ENCODE measurements at places on chromosomes 2 and 18.

DNA sequence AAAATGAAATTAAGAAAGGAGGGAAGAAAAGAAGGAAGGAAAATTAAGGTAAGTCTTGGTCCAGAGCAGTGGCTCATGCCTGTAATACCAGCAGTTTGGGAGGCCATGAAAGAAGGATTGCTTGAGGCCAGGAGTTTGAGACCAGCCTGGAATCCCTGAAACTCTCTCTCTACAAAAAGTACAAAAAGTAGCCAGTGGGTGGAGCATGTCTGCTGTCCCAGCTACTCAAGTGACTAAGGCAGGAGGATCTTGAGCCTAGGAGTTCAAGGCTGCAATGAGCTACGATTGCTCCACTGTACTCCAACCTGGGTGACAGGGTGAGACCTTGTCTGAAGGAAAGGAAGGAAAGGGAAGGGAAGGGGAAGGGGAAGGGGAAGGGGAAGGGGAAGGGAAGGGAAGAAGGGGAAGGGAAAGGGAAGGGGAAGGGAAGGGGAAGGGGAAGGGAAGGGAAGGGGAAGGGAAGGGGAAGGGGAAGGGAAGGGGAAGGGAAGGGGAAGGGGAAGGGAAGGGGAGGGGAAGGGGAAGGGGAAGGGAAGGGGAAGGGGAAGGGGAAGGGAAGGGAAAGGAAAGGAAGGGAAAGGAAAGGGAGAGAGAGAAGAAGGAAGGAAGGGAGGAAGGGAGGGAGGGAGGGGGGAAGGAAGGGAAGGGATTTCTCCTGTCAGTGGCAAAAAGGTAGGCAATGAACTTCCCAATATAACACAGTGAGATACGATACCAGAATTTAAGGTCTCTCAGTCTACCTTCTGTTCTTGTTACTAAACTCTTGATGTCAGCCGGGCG is 412.8 kb downstream of the CMPK2 start:
- DNase-seq, result no peak

- DNase-seq, result no peak
Observed at GRCh38 chr2:238939074-238939473, 91.2 kb downstream of the TWIST2 start.

DNA sequence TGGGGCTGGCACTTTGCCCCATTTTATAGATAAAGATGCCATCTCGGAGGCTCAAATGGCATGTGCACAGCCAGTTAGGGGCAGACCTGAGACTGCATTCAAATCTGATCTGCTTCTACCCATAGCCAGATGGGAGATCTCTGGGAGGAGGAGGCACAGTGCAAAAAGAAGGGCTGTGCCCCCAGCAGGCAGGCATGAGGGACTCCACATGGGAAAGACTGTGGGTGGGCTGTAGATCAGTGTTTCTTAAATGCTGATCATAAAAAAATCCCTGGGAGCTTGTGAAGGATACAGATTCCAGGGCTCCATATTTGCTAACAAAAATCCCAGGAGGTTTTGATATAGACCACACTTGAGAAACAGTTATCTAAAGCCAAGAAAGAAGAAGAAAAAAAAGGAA is 15.2 kb downstream of the PAX8 start:
- DNase-seq, result no peak

- DNase-seq, result no peak
Observed at GRCh38 chr2:231187736-231188505, 10.5 kb upstream of the ARMC9 start.

- no peak for DNase-seq
Observed at GRCh38 chr2:14750433-14750832, 117.9 kb downstream of the LRATD1 start.

GRCh38 chr2:50347358-50348044 is 684.4 kb downstream of the NRXN1 start:
- DNase-seq, result no peak

GRCh38 chr2:101415220-101415619 is 27.9 kb upstream of the CREG2 start:
- no peak for DNase-seq

GRCh38 chr2:124283096-124283495 is 258.0 kb downstream of the CNTNAP5 start:
- DNase-seq, result no peak

DNA sequence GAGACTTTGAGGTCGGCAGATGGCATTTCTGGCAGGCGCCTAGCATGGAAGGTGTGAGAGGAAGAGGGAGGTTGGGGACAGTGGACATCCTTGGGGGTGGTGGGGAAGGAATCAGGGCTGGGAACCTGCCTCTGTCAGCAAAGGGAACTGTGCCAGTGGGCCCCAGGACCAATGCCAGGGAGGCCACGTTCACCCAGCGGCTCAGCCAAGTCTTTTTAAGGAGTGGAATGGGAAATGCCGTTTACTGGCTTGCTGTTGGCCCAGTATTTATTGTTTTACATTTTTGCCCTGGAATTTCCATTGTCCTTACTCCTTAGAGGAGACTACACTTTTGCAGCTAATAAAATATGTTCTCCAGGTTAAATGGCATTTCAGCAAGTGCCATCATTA is 135.2 kb downstream of the MCFD2 start:
- no peak for DNase-seq

DNA sequence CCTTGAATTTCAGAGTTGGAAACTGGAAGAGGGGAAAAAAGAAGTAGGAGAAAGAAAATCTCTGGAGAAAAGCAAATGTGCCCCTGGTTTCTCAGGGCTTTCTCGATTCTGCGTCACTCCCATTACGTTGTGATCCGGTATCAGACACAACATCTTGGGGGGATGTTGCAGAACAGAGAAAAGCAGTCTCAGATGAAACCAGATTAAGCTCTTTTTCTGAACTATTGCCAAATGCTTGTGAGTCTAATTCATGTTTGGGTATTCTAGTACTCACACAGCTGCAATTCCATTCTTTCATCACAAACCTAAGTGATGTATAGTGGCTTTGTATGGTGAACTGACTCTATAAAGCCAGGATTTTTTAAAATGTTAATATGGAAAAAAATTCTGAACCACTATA is 233.2 kb downstream of the TCF4 start:
- DNase-seq, result no peak

DNA sequence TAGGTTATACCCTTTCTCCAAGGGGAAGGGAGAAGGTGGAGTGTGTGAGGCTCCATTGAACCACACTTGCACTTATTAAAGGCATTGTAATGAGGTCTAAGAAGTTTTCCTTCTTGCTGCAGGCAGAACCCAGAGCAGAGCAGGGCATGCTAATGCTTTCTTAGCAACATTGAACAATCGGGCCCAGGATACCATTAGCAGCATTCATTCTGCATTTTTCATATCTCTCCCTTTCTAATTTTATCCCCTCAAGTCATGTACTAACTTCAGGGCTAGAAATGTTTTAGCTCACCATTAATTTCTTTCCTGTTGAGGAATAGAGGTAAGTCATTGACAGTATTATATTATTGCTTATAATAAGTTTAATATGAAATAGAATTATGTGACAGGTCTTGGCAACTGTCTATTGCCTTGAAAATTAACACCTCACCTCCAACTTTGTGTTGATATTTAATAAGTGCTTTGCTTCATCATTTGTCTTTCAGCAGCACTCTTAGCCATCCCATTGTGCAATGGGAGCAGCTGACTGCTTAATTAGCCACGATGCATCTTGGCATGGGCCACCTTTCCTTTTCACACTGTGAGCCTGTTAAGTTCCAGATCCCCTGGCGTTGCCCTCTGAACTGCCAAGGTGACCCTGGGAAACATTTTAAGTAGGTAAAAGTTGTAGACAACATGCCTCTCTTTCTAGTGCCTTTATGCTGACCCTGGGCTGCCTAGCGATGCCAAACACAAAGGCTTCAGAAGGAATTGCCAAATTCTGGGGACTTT is 300.8 kb upstream of the MEX3C start:
- DNase-seq, result no peak

DNA sequence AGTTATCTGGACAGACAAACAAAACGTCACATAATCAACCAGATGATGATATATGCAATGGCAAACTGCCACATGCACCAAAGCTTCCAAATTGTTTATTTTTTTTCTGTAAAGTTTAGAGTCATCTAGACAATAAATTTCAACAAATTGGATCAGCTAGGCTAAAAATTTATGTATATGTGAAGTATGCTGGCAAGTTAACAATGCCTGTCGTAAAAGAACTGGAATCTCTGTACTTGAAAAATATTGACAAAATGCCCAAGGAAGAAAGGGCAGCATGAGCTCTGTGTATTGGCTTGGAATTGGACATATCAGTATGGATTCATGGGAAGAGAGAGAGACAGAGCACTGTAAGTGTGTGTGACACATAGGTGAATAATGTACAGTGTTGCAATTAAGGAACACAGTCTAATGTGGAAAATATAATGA is 309.8 kb downstream of the ERBB4 start:
- no peak for DNase-seq

All from stimulated activated CD4-positive, alpha-beta T cell treated with anti-CD3 and anti-CD28 coated beads, Interleukin-1b, Interleukin-23, amount 100 ng/mL, for 1 hour (primary cell).